CD4-positive, alpha-beta T cell (primary cell): ENCODE measurements at places on chromosomes 7 and 10. TPM values are rescaled to one million over a fixed set of nuclear protein-coding genes. Genes with fewer than 3 reads are reported as not detected.

DNA sequence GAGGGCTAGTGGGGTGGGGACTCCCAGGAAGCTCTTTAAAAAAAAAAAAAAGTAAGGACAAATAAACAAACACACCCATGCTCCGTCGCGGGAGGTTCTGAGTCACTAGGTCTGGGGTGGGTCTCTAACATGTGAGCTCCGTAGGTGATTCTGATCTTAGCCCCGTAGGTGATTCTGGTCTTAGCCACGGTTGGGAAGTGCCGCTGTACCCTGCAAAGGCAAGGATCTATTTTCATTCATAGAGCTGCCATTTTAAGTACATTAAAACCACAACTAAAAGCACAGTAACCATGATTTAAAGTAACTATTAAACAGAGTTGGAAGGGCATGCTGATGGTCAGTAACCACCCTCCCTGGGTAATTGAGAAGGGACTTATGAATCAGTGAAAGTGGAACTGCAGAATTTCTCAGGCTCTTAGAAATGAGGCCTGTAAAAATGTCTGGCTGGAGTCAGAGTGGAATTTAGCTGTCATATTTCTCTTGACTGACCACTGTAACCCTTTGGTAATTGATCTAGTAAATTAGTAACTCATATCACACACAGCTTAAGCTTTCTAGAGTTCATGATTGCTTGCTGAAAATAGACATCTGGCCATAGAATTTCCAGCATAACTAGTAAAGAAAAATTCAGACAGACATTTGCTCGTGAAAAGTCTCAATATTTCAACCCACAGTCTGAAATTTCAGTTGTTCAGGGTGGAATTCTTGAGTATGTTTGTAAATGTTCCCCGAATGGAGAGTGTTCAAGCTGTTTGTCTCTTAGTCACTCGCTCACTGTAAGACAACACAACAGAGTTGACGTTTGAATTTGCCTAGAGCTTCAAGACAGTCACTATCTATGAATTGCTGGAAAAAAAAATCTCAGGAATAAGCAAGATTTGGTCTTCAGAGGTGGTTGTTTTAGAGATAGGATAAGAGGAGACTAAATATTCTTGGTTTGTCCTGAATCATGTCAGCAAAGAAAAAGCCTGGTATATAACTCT lies 34.2 kb upstream of the TCF7L2 start:
- no peak overlapping the region for H3K27ac ChIP-seq
- no peaks in the 10 kb centered on the region for H3K27me3 ChIP-seq
- DNase-seq = no peak
- no peaks in the 10 kb centered on the region for H3K4me1 ChIP-seq

DNA sequence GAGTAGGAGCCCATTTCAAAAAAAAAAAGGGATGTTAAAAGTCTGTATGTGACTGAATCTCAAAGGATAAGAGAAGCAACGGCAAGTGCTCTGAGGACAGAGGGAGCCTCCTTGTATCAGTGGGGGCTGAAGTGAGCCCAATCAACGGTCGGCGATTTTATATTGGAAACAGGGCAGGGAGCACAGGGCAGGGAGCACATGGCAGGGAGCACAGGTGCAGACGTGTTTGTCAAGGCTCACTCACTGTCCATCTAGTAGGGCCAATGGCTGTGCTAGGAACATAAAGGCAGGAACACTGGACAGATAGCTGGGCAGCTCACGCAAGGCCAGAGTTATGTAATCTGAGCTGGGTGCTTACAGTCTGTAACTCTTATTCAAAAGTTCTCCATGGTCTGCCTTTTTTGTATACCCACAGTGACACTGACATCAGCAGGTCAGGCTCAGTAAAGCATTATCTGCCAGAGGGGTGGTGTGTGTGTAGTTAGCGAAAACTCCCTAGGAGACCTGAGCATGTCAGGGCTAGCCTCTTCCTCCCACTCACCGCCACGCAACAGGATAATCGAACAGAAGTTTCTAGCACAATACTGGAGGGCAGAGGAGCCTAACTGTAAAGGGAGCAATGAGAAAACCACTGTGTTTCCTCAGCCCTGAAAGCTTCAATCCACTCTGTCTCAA lies 15.4 kb downstream of the AKR1B1 start:
- no peak overlapping the region for H3K27ac ChIP-seq
- no peaks in the 10 kb centered on the region for H3K27me3 ChIP-seq
- DNase-seq = no peak
- H3K4me1 ChIP-seq = no peaks in the 10 kb centered on the region
- H3K4me3 ChIP-seq = no peak overlapping the region

GRCh38 chr7:24135003-24135817 lies 148.8 kb upstream of the NPY start:
- no peak overlapping the region for H3K27ac ChIP-seq
- H3K4me3 ChIP-seq = no peak overlapping the region
- H3K4me1 ChIP-seq = no peaks in the 10 kb centered on the region
- no peaks in the 10 kb centered on the region for H3K36me3 ChIP-seq

GRCh38 chr10:129617768-129618167 lies 150.7 kb downstream of the MGMT start:
- H3K4me3 ChIP-seq = no peak overlapping the region
- no peak overlapping the region for H3K27ac ChIP-seq
- H3K4me1 ChIP-seq = no peaks in the 10 kb centered on the region
- no peak for DNase-seq
- H3K36me3 ChIP-seq = no peaks in the 10 kb centered on the region
- no peaks in the 10 kb centered on the region for H3K27me3 ChIP-seq

GRCh38 chr7:128422842-128423241 lies 13.1 kb upstream of the IMPDH1 start:
- H3K27ac ChIP-seq = no peak overlapping the region
- peaks cover 8% of the 10 kb centered on the region for H3K4me1 ChIP-seq
- H3K36me3 ChIP-seq = no peaks in the 10 kb centered on the region
- H3K4me3 ChIP-seq = no peak overlapping the region
- no peaks in the 10 kb centered on the region for H3K27me3 ChIP-seq
- no peak for DNase-seq

DNA sequence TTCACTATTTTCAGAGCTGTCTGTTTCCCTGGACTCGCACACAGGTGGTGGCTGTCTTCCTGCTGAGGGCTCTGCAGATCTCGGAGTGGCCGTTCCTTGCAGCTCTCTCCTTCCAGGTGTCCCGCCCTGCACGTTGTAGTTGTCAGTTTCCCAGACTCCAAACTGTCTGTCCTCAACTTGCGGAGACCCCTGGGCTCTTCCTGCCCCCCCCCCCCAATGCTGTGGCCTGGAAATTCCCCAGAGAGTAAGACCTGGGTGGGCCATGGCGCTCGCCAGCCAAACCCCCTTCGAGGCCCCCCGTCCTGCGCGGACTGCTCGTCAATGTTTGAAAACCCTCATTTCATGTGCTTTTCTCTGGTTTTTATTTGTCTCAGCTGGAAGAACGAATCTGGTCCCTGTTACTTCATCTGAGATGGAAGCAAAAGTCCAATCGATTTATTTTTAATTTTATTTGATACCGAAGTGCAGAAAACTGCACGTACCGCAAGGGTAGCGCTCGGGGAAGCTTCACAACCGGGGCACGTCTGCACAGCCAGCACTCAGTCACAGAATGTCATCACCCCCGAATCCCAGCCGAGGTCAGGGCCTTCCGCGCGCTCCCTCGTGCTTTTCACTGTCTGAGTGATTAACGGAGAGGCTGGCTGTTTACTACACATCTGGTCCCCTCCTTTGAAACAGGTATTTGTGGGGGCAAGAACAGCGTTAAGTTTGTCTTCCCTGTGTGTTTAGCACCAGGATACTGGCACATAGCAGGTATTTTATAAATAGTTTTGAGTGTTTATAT lies 46.4 kb upstream of the NKX6-2 start:
- no peak for DNase-seq
- H3K4me3 ChIP-seq = no peak overlapping the region
- H3K27me3 ChIP-seq = peaks cover 14% of the 10 kb centered on the region
- H3K36me3 ChIP-seq = no peaks in the 10 kb centered on the region

DNA sequence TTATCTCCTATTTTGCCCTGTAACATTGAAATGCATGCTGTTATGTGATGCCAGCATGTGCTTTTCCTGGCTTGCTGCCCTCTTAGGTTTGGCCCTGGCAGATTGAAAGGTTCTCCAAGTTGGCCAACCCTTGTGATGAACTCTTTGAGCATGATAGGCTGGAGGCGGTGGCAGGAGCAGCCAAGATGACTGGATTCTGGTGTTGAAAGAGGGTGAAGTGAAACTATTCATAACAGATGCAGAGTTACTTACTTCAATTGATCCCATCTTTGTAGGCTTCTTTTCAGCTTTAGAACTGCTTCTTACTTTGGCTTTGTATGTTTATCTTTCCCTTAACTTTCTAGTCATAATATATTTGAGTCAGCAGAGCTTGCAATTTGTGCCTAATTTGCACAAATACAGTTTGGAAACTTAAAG lies 57.6 kb downstream of the BICC1 start:
- no peaks in the 10 kb centered on the region for H3K4me1 ChIP-seq
- DNase-seq = no peak
- no peak overlapping the region for H3K4me3 ChIP-seq

DNA sequence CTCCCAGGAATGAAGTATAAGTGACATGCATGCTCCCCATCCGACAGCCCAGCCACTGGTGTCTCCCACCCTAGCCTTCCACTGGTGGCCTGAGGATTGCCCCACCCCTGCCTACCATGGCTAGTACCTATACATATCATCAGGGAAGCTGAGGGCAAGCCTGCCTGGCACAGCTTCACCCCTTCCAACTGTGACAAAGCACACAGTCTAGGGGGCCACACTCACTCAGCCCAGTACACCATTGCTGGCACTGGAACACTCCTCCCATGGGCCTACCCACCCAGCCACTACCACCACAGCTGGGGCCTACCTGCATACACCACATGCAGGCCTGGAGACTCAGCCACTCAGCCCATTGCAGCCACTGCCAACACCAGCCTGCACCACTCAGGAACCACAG lies 393.1 kb upstream of the STEAP1 start:
- H3K4me3 ChIP-seq = no peak overlapping the region
- no peaks in the 10 kb centered on the region for H3K36me3 ChIP-seq
- H3K27me3 ChIP-seq = no peaks in the 10 kb centered on the region
- H3K4me1 ChIP-seq = no peaks in the 10 kb centered on the region

DNA sequence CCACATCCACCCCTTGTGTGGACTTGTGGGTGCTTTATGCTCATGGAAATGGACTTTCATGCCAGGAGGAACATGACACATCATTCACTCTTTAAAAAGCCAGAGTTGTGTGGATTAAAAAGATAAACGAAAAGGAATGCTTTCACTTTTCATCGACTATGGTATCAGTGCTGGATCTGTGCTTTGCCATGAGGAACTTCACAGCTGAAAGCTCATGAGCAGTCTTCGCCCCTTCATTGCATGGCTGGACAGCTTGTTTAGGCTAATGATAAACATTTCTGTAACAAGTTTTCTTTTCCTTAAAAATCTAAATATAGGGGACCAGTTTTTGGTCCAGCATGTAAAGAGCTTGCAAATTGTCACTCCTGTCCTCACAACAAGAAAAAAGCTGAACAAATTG lies 173.6 kb upstream of the NPS start:
- H3K36me3 ChIP-seq = no peaks in the 10 kb centered on the region
- no peak for DNase-seq
- H3K27ac ChIP-seq = no peak overlapping the region

- peak overlapping the region; percentile 47 for H3K27ac ChIP-seq
- H3K4me3 ChIP-seq = no peak overlapping the region
- H3K27me3 ChIP-seq = no peaks in the 10 kb centered on the region
- no peak for DNase-seq
- H3K36me3 ChIP-seq = peaks cover 22% of the 10 kb centered on the region
- H3K4me1 ChIP-seq = peaks cover 9% of the 10 kb centered on the region
Measured at GRCh38 chr10:7185367-7185690, 225.5 kb downstream of the SFMBT2 start.

- H3K36me3 ChIP-seq = no peaks in the 10 kb centered on the region
- no peaks in the 10 kb centered on the region for H3K27me3 ChIP-seq
- DNase-seq = no peak
- H3K4me1 ChIP-seq = peaks cover 8% of the 10 kb centered on the region
- H3K4me3 ChIP-seq = no peak overlapping the region
Measured at GRCh38 chr10:70274643-70275042, 9.2 kb downstream of the NPFFR1 start.

- no peaks in the 10 kb centered on the region for H3K27me3 ChIP-seq
- no peaks in the 10 kb centered on the region for H3K4me1 ChIP-seq
- H3K4me3 ChIP-seq = no peak overlapping the region
Measured at GRCh38 chr10:59688921-59689351, 20.7 kb downstream of the SLC16A9 start.

- H3K36me3 ChIP-seq = no peaks in the 10 kb centered on the region
- no peaks in the 10 kb centered on the region for H3K4me1 ChIP-seq
- H3K4me3 ChIP-seq = no peak overlapping the region
- H3K27ac ChIP-seq = no peak overlapping the region
Measured at GRCh38 chr7:49802600-49802999, 29.2 kb downstream of the VWC2 start.

DNA sequence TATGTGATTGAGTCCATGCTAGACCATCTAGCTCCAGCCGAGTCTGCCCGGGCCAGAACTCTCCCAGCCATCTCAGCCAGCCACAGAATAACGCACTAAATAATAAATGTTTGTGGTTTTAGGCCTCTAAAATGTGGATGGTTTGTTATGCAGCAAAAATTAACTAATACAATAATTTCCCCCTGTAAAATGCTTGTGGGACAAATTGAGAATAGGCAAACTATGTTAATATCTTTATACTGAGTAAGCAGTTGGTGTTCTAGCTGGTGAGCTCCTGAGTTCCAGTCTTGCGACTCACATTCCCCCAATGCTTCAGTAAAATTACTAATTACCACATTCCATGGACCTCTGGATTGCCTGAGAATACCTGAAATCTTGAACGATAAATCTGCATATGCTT lies 316.8 kb upstream of the NFE2L3 start:
- H3K4me3 ChIP-seq = no peak overlapping the region
- no peaks in the 10 kb centered on the region for H3K27me3 ChIP-seq
- no peak overlapping the region for H3K27ac ChIP-seq
- no peaks in the 10 kb centered on the region for H3K4me1 ChIP-seq

DNA sequence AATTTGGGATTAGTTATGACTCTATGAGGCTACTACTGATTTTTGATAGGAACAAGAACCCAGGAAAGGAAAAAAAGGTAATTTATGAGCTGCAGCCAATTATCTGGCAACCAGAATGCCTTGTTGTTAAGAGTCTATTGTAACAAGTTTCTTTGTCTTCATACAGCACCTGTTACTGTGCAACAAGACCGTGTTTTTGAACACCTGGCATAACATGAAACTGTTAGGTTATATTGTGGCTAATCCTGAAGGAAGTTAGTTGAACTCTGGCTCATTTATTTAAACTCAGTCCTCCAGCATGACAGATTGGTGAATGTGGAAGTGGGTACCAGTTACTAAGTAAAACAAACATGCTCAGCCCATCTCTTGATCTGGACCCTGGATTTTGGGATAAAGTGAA lies 33.0 kb downstream of the RALA start:
- no peaks in the 10 kb centered on the region for H3K4me1 ChIP-seq
- no peak for DNase-seq
- H3K27me3 ChIP-seq = no peaks in the 10 kb centered on the region
- no peak overlapping the region for H3K27ac ChIP-seq
- H3K36me3 ChIP-seq = peaks cover 4% of the 10 kb centered on the region
- no peak overlapping the region for H3K4me3 ChIP-seq

The LDB3 gene
- 0.05 TPM for total RNA-seq

The CNPY1 gene
- total RNA-seq = not detected

The COX15 gene
- total RNA-seq = 7.7 TPM

The SMO gene
- not detected for total RNA-seq

The GOLGA7B gene
- 6.1 TPM for total RNA-seq

The SAMD9 gene
- 21.5 TPM for total RNA-seq

The UFSP1 gene
- 1.1 TPM for total RNA-seq

The PNLIPRP1 gene
- total RNA-seq = not detected

The PRPS1L1 gene
- not detected for total RNA-seq

The MALRD1 gene
- total RNA-seq = not detected

The NPC1L1 gene
- 0.08 TPM for total RNA-seq
